ENCODE measurements at places on chromosomes 11 and 22. TPM values are rescaled to one million over a fixed set of nuclear protein-coding genes. Genes with fewer than 3 reads are reported as not detected.
A peak's percentile ranks its signal among the peaks of the same experiment; 100 is the strongest.

C11orf97 gene
- not detected for total RNA-seq

DNA sequence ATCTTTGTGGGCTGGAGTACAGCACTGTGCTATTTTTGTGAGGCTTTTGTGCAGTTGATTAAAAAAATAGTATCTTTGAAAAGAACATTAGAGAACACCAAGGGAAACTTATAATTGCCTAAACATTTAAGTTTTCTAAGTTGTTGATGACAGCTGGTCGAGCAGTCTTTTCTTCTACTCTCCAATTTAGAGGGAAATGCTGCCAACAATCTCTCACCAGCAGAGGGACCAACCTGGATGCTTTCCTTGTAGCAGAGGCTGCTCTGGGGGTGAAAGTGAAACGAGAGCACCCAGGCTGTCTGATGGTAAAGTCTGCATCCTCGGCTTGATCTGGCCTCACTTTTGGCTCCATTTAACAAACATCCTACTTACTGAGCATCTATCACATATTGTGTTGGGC lies 1286.5 kb upstream of the TENM4 start:
- no peaks in the 10 kb centered on the region for H3K4me1 ChIP-seq
- no peak overlapping the region for H3K4me3 ChIP-seq
- DNase-seq = no peak
- no peak overlapping the region for H3K27ac ChIP-seq

GRCh38 chr22:29689206-29689879 lies 30.5 kb upstream of the CABP7 start:
- H3K36me3 ChIP-seq = peaks cover 54% of the 10 kb centered on the region
- no peak overlapping the region for H3K27ac ChIP-seq
- no peaks in the 10 kb centered on the region for H3K4me1 ChIP-seq

PGA3 gene
- total RNA-seq = not detected

DNA sequence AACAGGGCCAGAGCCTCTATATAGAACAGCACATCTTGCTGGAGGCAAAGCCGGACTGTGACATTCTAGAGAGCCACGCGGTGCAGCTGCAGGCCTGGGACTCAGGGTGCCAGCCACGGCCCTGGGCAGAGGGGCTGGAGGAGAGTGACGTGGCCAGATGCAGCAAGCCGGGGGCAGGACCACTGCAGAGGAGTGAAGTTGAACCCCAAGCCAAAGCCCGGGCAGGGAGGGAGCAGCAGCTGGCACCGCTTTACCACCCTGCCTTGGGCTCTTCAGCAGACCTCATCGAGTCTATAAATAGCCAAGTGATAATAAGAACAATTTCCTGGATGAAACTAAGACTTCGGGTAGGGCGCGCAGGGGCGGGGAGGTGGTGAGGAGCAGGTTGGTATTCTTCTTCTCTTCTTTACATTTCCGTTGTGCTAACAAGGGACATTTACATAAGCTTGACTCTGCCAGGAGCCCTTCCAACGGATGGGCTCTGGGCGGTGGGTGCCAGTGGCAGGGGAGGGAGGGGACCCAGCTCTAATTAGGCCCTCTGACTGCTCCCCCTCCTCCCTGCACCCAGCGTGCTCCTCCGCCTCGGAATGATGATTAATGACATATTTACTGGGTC lies 110.2 kb downstream of the ST3GAL4 start:
- H3K4me1 ChIP-seq = peaks cover 35% of the 10 kb centered on the region
- H3K27ac ChIP-seq = no peak overlapping the region
- H3K27me3 ChIP-seq = no peaks in the 10 kb centered on the region
- DNase-seq = peak; percentile 54
- no peaks in the 10 kb centered on the region for H3K36me3 ChIP-seq

- H3K36me3 ChIP-seq = no peaks in the 10 kb centered on the region
- H3K4me3 ChIP-seq = no peak overlapping the region
- no peaks in the 10 kb centered on the region for H3K4me1 ChIP-seq
- no peak overlapping the region for H3K27ac ChIP-seq
Observed at GRCh38 chr22:32815943-32816342, 14.4 kb downstream of the TIMP3 start.

All from CD4-positive, alpha-beta T cell (primary cell).